Osteoblast (primary cell): ENCODE measurements at places on chromosomes 7 and 10. TPM values are rescaled to one million over a fixed set of nuclear protein-coding genes. Genes with fewer than 3 reads are reported as not detected.

The GPC2 gene
- 1.4 and 1.8 TPM in 2 replicates for total RNA-seq

The LRRC4 gene
- total RNA-seq = 0.29 and 0.72 TPM in 2 replicates

DNA sequence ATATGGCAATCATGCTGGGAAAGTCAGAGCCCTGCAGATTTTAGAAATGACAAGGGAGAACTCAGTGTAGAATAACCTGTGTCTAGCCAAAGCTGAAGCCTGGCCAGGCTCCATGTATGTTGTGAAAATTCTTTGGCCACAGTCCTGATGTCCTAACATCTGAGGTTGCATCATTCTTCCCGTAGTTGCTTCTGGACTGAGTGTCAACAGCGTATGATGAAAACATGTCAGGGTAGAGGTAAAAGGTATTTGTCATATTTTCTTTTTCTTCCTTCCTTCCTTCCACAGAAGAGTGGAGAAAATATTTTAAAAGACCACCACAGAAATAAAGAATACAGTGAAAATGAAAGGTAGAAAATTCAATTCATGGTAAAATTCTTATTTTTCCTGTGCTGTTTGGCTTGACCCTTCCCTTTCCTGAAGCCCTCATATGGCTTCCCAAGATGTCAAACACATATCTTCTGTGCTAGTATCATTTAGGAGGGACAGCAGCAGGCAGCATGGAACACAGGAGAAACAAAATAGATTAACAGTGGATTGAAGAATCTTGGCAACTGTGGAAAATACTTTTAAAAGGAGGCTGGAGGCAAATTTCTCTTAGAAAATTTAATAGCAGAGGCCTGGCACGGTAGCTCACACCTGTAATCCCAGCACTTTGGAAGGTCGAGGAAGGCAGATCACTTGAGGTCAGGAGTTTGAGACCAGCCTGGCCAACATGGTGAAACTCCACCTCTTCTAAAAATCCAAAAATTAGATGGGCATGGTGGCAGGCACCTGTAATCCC, 18.9 kb upstream of the NRBF2 start:
- no peak for DNase-seq

GRCh38 chr7:12315049-12315448, 88.6 kb downstream of the VWDE start:
- DNase-seq = no peak

The COL28A1 gene
- 0.29 and 0.36 TPM in 2 replicates for total RNA-seq

DNA sequence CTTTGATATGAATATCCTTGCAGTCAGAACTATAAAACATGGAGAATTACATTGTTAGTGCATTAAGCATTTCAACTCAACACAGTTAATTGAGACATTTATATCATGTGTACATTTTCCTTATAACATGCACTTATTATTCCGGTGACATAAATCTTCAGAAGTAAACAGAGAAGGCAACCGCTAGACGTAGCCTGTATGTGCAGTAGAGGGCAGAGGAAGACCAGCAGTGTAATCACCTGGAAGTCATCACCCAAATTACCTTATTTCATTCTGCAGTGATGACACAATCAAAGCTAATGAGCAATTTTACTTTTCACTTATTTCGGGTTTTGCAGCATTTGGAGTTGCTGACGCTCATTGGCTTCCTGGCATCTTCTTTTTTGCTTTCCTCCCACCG, 394.6 kb downstream of the SDK1 start:
- DNase-seq = no peak

- DNase-seq = peak; percentile 99
Observed at GRCh38 chr7:2670720-2671391, 17.1 kb upstream of the AMZ1 start.

- DNase-seq = peak; percentile 41
Observed at GRCh38 chr7:43929529-43930457, 3.6 kb downstream of the UBE2D4 start.

GRCh38 chr7:71198887-71199286, 66.9 kb downstream of the GALNT17 start:
- no peak for DNase-seq

DNA sequence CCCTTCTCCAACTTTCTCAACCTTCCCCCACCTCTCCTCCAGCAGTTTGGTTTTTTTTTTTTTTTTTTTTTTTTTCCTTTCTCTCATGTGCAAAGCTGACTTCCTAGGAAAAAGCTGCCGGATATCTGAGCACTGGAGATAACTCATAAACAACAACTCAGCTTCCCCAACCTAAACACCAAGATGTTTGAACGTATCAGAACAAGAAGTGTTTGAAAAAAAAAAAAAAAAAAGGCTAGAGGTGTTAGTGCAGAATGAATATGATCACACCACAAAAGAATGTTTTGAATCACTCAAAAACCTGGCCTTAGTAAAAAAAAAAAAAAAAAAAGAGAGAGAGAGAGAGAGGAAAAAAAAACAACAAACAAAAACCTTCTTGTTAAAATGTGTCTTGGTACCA, 11.2 kb downstream of the GATA3 start:
- DNase-seq = no peak

The NXPH1 gene
- not detected in 2 replicates for total RNA-seq

DNA sequence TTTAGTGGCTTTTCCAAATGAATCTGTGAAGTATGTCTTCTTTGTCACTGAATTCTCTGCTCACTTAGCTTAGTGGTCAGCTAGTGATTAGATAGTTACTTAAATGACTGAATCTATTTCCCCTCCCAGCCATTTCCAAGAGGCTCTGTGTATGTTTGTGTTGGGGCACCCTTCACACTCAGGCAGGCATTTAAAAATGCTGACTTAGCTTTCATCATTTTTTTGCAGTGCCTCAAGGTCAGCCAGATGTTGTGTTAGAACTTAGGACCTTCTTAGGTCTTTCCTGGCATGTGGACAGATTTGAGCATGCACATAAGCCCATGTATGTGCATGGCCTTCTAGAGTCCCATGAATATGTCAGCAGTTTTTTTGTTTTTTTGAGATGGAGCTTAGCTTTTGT, 25.4 kb upstream of the HHEX start:
- no peak for DNase-seq

- DNase-seq = no peak
Observed at GRCh38 chr7:85508642-85509410, 322.0 kb upstream of the SEMA3D start.

The PLAU gene
- 27.9 and 40.7 TPM in 2 replicates for total RNA-seq

DNA sequence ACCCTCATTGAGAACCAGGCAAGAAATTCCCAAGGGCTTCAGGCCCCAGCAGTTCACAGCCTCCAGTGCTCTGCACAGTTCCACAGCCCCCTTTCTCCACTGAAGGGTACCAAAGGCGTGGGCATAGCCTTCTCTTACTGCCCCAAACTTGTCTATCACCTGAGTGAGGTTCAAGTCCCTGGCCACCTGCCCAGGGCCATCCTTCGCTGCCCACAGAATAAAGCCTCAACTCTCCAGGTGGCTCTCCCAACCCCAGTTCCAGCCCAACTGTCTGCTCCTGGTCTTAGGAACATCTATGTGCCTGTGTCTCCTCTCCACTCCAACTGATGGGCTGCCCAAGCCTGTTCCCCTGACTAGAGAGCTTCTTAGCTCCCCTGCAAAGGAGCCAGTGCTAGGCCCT, 79.1 kb downstream of the FAM53B start:
- no peak for DNase-seq

- no peak for DNase-seq
Observed at GRCh38 chr10:129057856-129058663, 409.0 kb upstream of the MGMT start.

GRCh38 chr10:104367904-104368303, 14.3 kb downstream of the CFAP58 start:
- DNase-seq = no peak
